ENCODE measurements at places on chromosomes 5 and 9. TPM values are rescaled to one million over a fixed set of nuclear protein-coding genes. Genes with fewer than 3 reads are reported as not detected.

The CFAP157 gene
- total RNA-seq, result 0.41 TPM

The FAM78A gene
- 0.64 TPM for total RNA-seq

The SHISAL2B gene
- not detected for total RNA-seq

The SPARC gene
- 2,896 TPM for total RNA-seq

The IL31RA gene
- not detected for total RNA-seq

The NAIF1 gene
- 9.2 TPM for total RNA-seq

The PFDN1 gene
- total RNA-seq, result 57.8 TPM

DNA sequence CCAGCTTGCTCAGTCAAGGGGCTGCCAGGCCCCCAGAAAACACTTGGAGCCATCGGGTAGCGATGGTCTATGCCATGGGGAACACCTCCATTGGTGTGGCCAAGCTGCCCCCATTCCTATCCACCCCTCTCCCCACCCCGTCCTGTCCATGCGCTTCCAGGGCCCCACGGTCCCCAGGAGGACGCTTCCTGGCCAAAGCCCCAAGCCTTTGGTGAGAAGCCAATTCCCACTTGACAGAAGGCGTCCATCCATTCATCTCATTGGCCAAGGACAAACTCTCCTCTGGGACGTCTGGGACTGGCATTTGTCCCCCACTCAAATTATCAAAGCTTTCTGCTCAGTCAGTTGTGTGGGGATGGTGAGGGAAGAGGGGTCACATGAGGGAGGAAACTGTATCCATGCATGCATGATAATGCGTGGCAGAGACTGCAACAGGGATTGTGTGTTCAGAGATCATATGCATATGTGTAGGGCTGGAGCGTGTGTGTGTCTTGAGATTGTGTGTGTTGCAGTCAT is 9.5 kb downstream of the CPLX2 start:
- DNase-seq, result no peak

DNA sequence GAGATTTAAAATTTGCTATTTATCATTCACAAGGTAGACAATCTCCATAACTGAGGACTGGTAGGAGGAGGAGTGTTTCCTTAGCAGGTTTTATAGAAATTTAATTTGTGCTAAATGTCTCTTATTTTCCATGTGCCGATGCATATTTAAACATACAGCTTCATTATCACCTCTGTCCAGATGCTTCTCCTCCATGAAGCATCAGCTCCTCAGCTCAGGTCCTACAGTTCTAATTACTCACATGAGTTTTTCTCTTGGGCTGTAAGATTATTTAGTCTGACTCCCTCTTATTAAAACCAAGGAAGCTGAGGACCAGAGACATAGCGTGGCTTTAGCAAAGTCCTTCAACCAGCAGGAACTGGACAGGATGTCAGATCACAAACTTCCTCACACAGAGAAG is 300.2 kb upstream of the PANK3 start:
- no peak for DNase-seq

DNA sequence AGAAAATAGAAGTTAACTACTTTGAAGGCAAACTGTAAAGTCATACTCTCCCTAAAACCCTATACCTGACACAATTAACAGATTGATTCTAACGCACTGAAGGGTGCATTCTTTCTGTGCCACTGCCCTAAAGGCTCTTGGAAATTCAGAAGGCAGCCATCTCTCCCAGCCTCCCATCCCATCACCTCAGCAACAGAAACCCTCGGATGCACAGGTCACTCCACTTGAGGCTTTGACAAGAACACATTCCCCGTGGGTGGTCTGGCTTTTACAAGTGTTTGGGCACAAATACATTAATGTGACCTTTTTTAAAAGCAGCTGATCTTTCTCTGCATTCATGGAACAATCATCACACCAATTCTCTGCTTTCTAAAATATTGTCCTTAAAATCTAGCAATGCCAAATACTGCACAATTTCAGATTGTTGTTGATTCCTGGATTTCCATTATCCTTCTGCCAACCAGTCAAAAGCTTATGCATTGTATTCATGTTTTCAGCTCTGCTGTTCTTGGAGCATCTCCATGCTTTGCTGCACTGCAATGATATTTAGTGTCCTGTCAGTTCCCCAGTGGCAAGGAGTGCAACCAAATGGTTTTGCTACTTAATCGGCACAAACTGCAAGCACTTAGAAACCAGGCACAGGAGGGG is 175.6 kb downstream of the TMEM161B start:
- DNase-seq, result no peak

- DNase-seq, result no peak
Measured at GRCh38 chr9:73951147-73951546, 546.0 kb upstream of the RORB start.

DNA sequence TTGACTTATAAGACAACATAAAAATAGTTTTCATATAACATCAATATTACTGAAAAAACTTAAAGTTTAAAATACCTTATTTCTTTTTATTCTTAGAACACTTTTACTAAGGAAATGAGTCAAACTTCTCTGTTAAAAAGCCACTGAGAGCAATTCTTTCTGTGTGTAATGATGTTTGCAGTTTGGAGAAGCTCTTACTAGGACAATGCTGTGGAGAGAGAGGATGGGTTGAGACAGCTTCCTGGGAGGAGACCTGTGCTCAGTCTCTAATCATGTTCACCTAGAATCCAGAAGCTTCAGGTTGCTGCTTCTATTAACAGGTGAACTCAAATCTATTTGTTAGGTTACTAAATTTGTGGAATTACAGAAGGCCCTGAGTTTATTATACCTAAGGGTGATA is 198.5 kb downstream of the DNAH5 start:
- DNase-seq, result no peak

- DNase-seq, result no peak
Measured at GRCh38 chr5:35745660-35746059, 111.0 kb upstream of the IL7R start.

DNA sequence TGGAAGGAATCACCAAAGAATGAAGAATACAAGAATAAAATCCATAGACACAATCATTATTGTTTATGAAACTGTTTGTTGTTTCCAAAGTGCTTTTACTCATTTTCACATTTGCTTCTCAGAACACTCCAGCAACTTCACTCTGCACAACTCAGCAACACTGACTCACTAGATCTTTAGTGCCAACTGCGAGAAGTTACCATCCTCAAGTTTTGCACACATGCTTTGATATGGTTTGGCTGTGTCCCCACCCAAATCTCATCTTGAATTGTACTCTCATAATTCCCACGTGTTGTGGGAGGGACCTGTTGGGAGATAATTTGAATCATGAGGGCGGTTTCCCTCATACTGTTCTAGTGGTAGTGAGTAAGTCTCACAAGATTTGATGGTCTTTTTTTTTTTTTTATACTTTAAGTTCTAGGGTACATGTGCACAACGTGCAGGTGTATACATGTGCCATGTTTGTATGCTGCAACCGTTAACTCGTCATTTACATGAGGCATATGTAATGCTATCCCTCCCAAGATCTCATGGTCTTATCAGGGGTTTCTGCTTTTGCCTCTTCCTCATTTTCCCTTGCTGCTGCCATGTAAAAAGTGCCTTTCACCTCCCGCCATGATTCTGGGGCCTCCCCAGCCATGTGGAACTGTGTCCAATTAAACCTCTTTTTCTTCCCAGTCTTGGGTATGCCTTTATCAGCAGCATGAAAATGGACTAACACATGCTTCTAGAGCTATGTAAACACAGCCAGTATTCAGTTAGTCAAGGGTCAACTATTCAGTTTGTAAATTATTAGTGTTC is 36.9 kb downstream of the CLINT1 start:
- no peak for DNase-seq

- DNase-seq, result no peak
Measured at GRCh38 chr5:83199126-83199525, 121.8 kb downstream of the XRCC4 start.

- DNase-seq, result no peak
Measured at GRCh38 chr5:6780802-6781391, 67.7 kb downstream of the TENT4A start.

DNA sequence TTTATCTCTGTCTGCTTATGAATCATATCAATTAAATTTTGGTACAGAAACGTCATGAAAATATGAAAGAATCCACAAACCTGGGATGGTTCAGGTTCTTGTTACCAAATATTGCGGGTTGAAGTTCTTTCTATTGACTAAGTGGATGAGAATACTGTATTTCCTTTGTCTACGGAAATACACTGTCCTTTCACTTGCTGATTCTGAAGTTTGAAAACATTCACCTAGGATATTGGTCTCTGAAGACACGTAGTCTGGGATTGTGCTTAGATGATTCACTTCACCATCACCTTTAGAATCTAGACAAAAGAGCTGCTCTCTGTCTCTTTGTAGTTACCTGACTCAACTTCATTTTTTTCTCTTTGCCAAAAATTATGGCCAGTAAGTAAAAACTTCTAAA is 222.4 kb downstream of the FBN2 start:
- no peak for DNase-seq

GRCh38 chr5:171419688-171420430 is 412 bp downstream of the FGF18 start:
- no peak for DNase-seq

- no peak for DNase-seq
Measured at GRCh38 chr5:180234271-180234670, 25.3 kb upstream of the RASGEF1C start.

GRCh38 chr5:51273021-51273420 is 110.2 kb upstream of the ISL1 start:
- DNase-seq, result no peak

DNA sequence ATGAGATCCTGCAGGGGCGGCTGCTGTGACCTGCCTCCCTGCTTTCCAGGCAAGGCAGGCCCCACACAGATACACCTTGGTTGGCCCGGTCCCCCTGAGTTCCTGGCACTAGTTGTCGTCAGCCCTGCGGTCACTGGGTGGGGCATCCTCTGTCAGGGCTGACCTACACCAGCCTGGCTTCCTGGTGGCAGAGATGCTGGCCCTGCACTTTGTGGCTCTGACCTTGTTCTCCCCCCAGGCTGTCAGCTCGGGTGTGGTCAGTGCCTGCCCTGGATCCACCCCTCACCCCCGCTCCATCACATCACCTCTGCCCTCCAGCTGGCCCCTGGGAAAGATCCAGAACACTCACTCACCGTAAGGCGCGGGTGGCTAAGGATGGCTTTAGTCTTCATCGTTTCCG is 74.1 kb downstream of the PHF2 start:
- DNase-seq, result no peak

- DNase-seq, result no peak
Measured at GRCh38 chr5:106521701-106522100, 1149.0 kb downstream of the EFNA5 start.

Data from mesothelial cell of epicardium (in vitro differentiated cells).